ENCODE measurements at places on chromosomes 6 and 20.
A peak's percentile ranks its signal among the peaks of the same experiment; 100 is the strongest.

DNA sequence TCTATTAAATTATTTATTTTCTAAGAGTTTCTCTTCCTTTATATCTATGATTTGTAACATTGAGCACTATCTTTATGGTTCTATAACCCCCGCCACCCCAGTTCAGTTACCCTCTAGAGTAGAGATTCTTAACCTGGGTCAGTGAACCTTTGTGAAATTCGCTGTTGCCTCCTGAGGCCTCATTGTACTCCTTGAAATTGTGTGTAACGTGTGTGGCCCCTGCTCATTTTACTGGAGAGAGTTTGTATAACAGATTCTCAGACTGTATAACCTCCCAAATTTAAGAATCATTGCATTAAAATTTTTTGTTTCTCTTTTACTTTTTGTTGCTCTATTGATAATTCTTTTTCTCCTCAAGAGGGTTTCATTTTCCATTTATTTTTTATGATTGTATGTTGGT is 65.3 kb downstream of the ADGRG6 start:
- no peak for DNase-seq

- peak; percentile 94 for DNase-seq
Observed at GRCh38 chr6:31403283-31404060, at the start of gene MICA. Gene MICA (plus strand): TSS chr6:31403595. CDS start chr6:31403633, 38 bp downstream.

DNA sequence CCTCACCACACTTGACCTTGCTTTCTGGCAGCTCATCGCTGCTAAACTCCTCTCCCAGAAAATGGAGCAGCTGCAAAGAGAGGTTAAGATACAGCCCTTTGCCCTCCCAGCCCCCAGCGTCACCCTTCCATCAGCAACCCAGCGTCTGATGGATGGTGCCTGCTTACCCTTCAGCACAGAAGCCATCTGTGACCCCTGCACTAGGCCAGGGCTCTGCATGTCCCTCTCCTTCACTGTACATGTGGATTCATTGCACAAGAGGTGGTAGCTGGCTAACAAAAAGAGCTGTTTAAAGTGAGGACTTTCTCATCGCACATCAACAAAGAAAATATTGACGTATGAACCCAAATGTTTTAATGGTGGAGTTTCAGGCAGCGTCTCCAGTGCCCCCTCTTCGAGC is 12.3 kb downstream of the LBP start:
- no peak for DNase-seq

GRCh38 chr6:44228031-44228430 is 4.6 kb downstream of the SLC29A1 start:
- DNase-seq: no peak

DNA sequence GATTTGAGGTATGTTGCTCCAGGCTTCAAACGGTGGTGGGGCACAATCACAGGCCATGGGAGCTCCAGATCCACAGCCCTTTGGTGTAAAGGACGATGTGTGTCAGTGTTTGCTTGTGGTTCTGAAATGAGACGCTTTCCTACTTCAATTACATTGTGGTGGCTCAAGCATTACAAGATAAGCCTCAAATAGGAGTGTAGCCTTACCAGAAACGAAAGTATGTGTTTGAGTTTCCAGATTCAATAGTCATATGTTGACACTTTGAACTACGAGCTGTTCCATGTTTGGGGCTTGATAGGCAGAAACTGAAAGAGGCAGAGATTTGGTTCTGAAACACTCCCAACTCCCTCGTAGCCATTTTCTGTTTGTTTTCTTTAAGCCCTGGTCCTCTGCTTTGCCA is 187.1 kb downstream of the MYLK4 start:
- no peak for DNase-seq

GRCh38 chr6:157376241-157376640 is 4.7 kb upstream of the ZDHHC14 start:
- DNase-seq: no peak

GRCh38 chr20:13857961-13858360 is 73.1 kb downstream of the NDUFAF5 start:
- no peak for DNase-seq

DNA sequence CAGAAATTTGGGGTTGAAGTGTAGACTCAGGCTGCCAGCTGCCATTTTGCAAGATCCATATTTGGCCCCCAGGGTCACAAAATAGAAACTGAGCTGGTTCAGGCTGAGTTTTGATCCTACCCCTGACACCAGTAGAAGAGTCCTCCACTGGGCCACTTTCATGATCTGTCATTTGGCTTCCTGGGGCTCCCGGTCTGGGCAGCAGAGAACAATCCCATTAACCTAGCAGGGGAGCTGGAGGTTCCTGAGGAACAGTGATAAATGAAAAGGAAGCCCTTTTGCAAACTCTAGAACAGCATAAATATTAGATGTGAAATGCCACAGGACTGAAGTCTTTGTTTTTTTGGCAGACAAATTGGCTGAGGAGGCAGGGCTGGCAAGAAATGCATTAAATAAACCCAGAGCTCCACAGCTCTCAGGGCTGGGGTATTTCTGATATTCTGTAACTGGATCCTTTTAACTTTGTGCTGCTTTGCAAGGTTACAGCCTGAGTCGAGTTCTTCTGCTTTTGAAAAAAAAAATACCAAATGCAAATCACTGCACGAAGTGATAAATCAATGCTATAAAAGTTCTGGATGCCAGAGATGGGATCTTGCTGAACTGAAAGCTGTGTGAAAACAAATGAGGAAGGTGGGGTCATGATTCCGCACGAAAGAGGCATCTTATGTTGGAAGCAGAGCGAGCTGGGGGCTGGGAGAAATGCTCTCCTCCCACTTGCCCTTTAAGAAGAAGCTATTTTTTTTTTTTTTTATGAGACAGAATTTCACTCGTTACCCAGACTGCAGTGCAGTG is 64.4 kb downstream of the SULF2 start:
- no peak for DNase-seq

DNA sequence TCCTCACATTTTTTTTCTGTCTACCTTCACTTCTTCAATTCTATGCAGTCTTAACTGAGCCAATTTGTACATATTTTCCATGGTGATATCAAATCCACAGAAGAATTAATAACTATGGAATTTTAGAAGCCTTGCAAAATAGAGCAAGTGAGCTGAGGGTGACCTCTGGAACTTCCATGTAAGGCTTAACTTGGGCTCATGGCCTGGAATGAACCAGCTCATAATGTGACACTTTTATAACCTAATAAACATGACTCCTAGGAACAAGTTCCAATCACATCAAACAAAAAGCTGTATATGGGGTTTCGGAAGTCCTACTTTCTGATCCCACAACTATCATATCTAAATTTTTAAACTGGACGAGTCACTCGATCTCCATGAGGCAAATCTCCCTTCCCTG is 232.4 kb downstream of the FOXA2 start:
- no peak for DNase-seq

DNA sequence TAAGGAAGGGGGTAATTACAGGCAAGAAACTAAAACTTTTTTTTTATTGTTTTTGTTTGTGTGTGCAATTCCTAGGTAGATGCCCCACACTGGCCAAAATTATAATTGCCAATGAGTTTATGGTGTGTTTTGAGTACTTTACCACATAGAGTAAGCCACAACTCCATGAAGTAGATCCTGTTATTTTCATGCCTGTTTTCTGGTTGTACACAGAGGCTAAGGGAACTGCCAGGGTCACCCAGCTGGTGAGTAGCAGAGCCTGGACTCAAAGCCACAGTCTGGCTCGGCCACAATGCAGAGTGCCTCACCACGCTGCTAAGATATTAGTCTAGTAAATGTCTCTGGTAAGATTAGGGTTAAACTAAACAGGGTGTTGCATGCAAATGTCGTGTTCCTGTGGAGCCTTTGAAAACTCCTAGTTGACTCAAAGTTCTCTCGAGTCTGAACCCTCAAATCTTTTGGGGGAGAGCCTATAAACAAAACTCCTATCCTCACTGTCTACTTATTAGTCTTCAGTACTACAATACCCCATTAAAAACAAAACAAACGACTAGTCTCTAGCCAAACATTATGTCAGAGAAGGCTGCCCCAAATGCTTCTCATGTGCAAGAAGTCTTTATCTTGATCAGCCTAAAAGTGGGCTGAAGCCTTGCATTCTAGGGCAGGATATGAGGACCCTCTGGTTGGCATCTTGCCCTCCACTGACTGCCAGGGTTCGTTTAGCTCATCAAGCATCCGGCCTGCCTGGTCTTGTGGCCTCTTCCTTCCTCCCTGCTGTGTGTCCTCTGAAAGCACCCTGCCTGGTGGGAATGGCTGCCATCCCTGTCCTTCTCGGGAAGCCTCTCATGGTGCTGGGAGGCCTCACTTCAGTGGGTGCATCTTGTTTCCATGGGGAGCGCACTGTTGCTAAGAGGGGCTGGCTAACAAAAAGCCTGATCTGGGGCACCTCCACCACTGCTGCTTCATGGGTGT is 4.2 kb downstream of the DUSP22 start:
- peak; percentile 80 for DNase-seq

DNA sequence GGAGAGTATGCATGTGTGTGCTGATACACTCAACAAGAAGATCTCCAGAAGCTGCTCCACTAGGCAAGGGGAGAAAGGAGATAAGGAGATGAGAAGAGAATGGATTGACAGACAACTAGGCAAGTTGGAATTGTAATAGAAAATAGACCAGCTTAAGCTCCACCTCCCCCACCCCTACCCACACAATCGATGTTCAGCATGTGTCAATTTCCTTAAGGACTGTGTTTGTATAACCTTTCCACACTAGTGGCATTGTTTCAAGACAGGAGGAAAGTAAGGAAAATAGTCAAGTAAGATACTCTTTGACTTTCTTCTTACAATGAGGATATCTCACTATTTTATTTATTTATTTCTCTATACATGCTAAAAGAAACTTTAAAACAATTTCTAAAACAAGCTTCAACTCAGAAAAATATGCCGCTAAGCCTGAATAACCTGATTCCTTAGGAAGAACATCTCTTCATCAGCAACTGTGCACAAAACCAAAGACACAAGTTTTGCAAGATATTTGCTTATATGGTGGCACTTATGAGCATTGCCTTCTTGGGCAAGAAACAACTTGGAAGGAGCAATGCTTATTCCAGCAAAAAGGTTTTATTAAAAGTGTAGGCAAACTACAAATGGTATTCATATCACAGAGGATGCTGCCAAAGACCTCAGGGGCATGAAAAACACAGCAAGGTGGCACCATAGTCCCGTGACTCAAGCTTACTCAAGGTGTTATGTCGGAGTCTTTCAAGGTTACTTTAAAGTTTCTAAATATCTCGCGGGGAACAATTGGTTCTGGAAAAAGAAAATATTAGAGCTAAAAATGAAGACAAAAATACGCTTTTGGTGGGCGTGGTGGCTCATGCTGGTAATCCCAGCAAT is 249.1 kb downstream of the COL12A1 start:
- DNase-seq: no peak

DNA sequence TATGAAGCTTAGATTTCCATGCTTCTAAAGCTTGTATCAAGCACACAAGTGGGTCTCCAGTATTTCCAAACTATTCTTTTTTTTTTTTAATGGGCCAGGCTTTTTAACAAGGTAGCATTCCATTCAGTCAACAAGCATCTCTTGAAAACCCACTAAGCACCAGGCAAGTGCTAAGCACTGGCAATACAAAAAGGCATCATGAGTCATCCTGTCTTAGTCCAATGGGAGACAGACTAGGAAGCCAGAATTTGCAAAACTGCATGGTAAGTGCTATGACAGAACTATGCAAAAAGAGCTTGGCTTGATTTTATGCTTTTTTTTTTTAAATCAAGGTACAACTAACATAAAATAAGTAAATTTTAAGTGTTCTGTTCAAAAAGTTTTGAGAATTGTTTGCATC is 109.3 kb upstream of the DST start:
- DNase-seq: no peak

- no peak for DNase-seq
Observed at GRCh38 chr20:61295682-61296628, 43.9 kb downstream of the CDH4 start.

GRCh38 chr6:110053395-110054240 is 75.5 kb downstream of the GPR6 start:
- peak; percentile 63 for DNase-seq

DNA sequence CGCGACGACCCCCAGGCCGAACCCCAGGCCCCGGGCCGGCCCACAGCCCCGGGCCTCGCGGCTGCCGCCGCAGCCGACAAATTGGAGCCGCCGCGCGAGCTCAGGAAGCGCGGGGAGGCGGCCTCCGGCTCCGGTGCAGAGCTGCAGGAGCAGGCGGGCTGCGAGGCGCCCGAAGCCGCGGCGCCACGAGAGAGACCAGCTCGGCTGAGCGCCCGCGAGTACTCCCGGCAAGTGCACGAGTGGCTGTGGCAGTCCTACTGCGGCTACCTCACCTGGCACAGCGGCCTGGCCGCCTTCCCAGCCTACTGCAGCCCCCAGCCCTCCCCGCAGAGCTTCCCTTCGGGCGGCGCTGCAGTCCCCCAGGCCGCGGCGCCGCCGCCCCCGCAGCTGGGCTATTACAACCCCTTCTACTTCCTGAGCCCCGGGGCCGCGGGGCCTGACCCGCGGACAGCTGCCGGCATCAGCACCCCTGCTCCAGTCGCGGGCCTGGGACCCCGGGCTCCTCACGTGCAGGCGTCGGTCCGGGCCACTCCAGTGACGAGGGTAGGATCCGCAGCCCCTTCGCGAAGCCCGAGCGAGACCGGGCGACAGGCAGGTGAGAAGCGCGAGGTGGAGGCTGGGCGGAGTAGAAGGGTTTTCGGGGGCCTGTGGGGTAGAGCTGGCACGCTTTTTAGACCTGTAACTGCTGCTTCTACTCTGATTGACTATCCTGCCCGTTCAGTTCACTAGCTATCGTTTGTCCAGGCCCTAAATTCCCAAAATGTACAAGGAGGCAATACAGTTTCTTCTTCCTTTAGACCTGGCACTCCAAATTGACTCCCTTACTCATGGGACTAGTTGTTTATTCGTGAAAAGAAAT is 654 bp downstream of the FAM8A1 start:
- DNase-seq: peak; percentile 64

GRCh38 chr20:54223751-54224150 is 15.9 kb downstream of the PFDN4 start:
- no peak for DNase-seq

GRCh38 chr6:29826271-29826670 is 1.4 kb upstream of the HLA-G start:
- no peak for DNase-seq

DNA sequence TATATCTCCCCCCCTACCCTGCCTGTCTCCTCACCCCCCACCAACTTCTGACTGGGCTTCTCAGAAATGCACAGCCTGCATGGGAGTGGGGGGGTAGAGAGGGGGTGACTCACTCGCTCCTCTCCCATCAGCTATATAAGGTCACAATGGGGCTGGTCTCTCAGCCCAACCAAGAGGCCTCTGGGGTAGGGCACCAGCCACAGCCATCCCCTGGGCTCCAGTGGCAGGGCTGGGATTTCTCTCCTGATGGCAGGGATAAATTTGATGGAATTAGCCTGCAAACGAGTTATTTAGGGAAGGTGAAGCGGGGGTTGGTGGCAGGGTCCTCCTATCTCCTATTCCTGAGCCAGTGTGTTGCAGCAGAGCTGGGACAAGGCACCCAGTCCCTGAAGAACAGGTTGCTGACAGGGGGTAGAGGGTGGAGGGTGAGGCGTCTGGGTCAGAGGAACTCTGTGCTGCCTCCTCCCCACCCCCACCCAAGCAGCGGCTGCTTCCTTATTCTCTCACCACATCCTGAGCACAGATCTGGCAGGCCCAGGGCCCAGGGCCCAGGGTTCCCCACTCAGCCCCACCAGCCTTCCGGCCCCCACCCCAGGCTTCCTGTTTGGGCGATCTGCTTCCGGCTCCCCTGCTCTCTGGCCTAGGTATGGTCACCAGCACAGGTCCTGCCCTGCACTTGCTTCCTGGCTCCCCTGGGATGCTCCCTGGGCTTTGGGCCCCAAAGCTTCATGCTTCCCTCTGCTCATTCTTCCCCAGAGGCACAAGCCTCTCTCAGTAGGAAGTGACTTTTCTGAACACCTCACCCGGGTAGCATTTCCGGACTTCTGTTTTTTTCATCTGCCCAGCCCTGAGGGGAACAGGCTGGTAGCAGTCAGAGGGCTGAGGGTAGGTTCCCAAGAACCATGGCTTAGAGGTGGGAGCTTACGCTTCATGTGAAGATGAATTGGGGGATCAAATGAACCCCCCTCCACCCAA is 4.0 kb downstream of the PPP1R18 start:
- peak; percentile 98 for DNase-seq
